ENCODE measurements at places on chromosomes 6 and 20. TPM values are rescaled to one million over a fixed set of nuclear protein-coding genes. Genes with fewer than 3 reads are reported as not detected.

DNA sequence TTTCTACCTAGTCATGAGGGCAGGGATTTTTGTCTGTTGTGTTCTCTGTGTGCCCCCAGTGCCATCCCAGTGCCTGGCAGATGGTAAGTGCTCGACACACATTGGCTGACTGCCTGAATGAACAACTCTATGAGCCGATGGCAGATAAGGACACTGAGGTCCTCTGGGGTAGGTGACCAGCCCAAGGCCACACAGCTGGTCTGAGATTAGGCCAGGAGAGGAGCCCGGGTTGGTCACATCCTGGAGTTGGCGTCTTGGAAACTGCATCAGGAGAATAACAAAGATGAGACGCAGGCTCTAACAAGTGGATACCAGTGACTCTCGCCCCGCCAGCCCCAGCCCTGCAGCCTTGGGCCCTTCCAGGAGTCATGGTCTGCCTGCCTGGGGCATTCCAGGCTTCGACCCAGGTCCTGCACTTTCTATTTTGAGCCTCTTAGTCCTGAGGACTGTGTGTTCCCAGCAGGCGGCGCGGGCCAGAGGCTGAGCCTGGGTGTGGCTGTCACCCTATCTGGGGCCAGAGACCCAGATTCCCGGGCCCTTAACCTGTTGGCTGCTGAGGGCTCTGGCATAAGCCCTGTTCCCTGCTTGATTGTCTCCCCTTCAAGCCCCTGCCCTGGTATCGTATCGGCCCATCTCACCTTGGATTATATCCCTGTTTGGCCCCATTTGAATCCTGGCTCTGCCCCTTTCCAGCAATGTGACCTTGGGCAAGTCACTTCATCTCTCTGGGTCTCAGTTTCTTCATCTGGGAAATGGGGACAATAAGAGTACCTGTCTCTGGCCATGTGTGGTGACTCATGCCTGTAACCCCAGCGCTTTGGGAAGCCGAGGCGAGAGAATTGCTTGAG lies 88.3 kb downstream of the CEBPB start:
- no peak for DNase-seq

GRCh38 chr6:81938991-81939732 lies 186.7 kb upstream of the TENT5A start:
- no peak for DNase-seq

- DNase-seq, result no peak
Observed at GRCh38 chr6:108746366-108746765, 101.9 kb upstream of the ARMC2 start.

- DNase-seq, result no peak
Observed at GRCh38 chr6:48151142-48151541, 40.1 kb upstream of the PTCHD4 start.

GRCh38 chr6:130239755-130240154 lies 17.0 kb upstream of the SAMD3 start:
- no peak for DNase-seq

The HRH3 gene
- total RNA-seq, result not detected

- no peak for DNase-seq
Observed at GRCh38 chr6:131776985-131777384, 30.8 kb upstream of the ENPP1 start.
